ENCODE measurements at places on chromosomes 3 and 15.

- DNase-seq, result no peak
Observed at GRCh38 chr15:36175186-36175740, 404.2 kb upstream of the CDIN1 start.

DNA sequence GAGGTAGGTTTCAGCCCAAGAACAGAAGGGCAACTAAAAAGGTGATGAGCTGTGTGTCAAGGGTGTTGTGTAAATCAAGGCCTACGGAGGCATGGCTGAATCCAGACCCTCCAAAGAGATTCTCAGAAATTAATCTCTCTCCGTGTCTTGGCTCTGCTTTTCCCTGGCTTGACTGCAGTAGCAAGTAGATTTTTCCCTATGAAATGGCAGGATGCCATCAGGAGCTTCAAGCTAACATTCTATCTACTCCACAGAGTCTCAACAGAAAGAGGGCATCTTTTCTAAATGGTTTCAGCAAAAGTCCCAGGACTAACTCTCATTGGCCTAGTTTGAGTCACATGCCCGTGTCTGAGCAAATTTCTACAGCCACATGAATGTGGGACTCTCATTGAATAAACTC lies 58.3 kb downstream of the LSM3 start:
- DNase-seq, result no peak

- DNase-seq, result no peak
Observed at GRCh38 chr3:36812240-36812639, 47.9 kb upstream of the DCLK3 start.

- no peak for DNase-seq
Observed at GRCh38 chr3:64318001-64318400, 92.7 kb upstream of the PRICKLE2 start.

DNA sequence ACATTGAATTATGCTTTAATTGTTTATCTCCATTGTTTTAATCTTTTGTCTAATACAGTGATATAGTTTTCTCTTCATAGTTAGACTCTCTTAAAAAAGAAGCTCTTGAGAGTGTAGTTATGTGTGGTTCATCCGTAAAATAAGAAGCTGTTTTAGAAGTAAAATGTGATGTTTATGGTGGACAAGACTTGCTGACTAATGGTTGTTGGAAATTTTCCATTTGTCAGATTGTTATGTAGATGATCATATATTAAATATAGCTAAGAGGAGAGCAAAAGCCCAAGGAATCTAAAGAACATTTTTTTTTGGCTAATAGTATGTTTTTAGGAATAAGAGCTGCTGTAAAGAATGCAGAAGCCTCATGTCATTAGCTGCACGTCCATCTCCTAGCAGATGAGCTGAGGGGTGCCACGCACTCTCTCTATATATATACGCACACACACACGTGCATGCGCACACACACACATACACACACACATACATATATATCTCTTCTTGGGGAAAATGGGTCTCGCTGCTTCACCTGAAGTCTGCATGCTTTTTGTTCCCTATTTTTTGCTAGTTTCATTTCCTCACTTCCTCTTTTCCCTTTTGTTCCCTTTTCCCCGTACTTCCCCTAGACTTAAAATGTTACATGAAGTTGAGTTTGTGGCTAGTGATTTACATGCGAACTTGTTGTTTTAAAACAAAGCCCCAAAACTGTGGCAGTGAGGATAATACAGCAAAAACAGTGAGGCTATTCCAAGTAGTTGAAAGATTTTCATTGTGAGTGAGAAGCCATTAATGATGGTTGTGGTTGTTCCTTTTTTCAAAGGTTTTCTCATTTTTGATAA lies 107.8 kb downstream of the MBNL1 start:
- no peak for DNase-seq
